ENCODE measurements at places on chromosomes 7 and 10. TPM values are rescaled to one million over a fixed set of nuclear protein-coding genes. Genes with fewer than 3 reads are reported as not detected.

The C7orf33 gene
- total RNA-seq = not detected

The SEMA3D gene
- total RNA-seq = 2.7 TPM

The CYP3A4 gene
- total RNA-seq = 4.8 TPM

The PTPN20 gene
- total RNA-seq = 6.9 TPM

All from lower leg skin (tissue), 4 donors.